ENCODE measurements at places on chromosomes 3 and 15. TPM values are rescaled to one million over a fixed set of nuclear protein-coding genes. Genes with fewer than 3 reads are reported as not detected.

The NLGN1 gene
- total RNA-seq: 12.6 TPM

The SIDT1 gene
- total RNA-seq: 0.83 TPM

The SERPINI2 gene
- 0.70 TPM for total RNA-seq

The ERICH6 gene
- not detected for total RNA-seq

The P4HTM gene
- 47.4 TPM for total RNA-seq

GRCh38 chr3:196641333-196642054, 2.0 kb downstream of the NRROS start:
- H3K4me3 ChIP-seq: no peak overlapping the region
- no peaks in the 10 kb centered on the region for H3K4me1 ChIP-seq
- no peak for DNase-seq
- peaks cover 28% of the 10 kb centered on the region for H3K27me3 ChIP-seq
- H3K36me3 ChIP-seq: no peaks in the 10 kb centered on the region

Data from type B pancreatic cell (in vitro differentiated cells).